ENCODE measurements at places on chromosomes 12 and 14.

DNA sequence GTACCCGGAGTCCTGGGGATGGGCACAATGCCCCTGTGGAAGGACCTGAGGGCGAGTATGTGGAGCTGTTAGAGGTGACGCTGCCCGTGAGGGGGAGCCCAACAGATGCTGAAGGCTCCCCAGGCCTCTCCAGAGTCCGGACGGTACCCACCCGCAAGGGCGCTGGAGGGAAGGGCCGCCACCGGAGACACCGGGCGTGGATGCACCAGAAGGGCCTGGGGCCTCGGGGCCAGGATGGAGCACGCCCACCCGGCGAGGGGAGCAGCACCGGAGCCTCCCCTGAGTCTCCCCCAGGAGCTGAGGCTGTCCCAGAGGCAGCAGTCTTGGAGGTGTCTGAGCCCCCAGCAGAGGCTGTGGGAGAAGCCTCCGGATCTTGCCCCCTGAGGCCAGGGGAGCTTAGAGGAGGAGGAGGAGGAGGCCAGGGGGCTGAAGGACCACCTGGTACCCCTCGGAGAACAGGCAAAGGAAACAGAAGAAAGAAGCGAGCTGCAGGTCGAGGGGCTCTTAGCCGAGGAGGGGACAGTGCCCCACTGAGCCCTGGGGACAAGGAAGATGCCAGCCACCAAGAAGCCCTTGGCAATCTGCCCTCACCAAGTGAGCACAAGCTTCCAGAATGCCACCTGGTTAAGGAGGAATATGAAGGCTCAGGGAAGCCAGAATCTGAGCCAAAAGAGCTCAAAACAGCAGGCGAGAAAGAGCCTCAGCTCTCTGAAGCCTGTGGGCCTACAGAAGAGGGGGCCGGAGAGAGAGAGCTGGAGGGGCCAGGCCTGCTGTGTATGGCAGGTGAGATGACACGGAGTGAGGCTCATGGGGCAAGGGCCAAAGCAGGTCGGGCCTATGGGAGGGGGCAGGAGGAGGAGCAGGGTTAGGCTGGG, 4.5 kb downstream of the ARHGEF40 start:
- DNase-seq, result no peak

- no peak for DNase-seq
These were observed 10.4 kb upstream of the SLC6A12 start for GRCh38 chr12:224330-224729.

- no peak for DNase-seq
These were observed 223.7 kb downstream of the ZFP36L1 start for GRCh38 chr14:68568907-68569897.

DNA sequence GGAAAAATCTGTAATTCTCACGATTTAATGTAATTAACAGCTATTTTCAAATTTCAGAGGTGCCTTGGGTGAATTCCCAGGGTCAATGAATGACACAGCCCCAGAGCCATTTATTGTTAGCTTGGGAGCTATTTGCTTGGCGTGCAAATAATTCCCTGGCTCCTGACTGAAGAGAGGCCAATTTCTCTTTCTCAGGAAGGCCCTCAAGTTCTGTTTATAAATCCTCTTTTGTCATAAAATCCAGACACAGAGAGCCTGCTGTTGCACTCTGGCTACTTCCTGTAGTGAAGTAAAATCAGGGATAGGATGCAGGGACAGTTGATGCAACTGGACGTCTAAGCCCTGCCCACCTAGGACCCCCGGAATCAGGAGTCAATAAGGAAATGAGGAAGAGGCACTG, 154.3 kb downstream of the TMX1 start:
- DNase-seq, result no peak

DNA sequence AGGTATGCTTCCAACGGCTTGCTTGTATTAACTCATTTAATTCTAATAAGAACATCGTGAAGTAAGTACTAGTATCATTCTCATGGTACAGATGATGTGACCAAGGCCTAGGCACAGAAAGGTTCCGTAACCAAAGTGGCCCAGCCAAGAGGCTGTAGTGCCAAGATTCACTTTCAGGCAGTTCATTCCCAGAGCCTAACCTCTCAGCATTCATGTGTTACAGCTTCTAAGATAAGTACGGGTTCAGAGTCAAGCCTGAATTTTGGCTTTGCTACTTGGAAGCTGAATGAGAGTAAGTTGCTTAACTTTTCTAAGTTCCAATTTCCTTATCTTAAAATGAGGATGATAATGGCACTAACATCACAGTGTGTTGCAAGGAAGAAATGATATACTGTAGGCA, 379.9 kb downstream of the AEBP2 start:
- DNase-seq, result no peak

- DNase-seq, result no peak
These were observed 112.7 kb downstream of the NT5DC3 start for GRCh38 chr12:103728323-103728722.

DNA sequence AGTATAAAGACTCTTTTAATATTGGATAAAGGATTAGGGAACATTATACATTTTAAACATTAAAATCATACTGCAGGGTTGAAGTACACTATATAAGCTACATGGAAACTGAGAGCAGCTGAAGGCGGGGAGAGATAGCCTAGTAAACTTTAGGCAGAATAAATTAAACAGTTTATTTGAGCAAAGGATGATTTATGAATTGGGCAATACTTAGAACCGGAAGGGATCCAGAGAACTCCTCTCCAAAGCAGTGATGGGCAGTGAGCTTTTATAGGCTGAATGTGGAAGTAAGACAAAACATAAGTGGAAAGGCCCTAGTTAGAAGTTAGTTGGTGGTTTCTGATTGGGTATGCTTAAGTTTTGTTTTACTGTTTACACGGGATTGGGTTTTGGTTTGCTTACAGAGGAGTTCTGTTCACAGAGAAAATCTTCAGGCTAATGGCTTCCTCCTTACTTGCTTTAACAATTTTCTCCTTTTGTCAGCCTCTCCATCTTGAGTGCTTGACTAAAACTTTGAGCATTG, 18.9 kb downstream of the LEMD3 start:
- no peak for DNase-seq

DNA sequence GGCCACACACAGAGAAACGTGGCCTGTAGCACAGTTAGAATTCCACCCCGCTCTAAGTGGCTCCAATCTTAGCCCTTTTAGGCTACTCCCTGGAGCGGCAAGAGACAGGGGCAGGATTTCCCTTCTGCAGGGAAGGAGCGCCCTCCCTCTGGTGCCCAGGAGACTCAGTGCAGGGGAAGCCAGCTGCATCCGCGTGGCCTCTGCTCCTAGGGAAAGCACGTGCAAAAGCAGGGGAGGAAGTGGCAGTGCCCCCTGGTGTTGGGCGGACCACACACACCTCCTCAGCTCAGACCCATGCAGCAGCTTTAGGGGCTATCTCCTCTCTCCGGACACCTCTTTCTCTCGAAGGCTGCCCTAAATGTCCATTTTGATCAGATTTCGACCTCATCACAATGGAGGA, 50.0 kb downstream of the SPRING1 start:
- peak; percentile 26 for DNase-seq

DNA sequence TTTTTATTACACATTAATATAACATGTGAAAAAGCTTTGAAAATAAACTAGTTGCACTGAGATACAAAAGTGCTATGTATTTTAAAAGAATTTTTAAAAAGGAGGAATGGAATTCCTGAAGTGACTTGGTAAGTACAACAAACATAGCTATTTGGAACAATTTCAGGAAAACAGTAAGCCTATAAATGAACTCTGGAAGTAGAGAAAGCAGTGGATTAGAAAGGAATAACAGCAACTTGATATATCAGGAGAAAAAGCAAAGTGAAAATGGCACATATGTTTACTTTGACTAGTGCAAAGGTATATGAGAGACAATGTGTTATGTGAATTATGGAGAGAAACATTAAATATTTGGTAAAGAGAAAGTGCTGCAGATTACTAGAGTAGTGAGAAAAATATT, 811.7 kb downstream of the C12orf50 start:
- DNase-seq, result no peak

GRCh38 chr12:94972795-94973194, 30.7 kb downstream of the NDUFA12 start:
- DNase-seq, result no peak

- DNase-seq, result no peak
These were observed 500.4 kb upstream of the ATP2B1 start for GRCh38 chr12:90209029-90209428.

DNA sequence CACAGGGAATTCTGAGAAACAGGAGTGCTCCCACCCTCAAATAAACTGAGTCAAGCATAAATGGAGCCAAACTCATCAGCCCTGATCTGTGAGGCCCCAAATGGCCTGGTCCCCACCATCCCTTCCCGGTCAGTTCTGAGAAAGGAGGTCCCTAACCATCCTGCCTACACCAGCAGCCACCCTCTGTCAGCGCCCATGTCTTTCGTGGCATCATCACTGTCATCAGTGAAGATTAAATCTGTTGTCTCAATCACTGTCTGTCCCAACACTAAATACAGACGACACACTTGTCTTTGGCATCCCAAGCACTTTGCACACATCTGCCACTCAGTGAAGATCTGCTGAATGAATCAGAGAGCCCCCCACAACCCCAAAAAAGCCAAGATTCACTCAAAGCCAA, 22.4 kb downstream of the VPS37B start:
- no peak for DNase-seq
